ENCODE measurements at places on chromosomes 4 and X. TPM values are rescaled to one million over a fixed set of nuclear protein-coding genes. Genes with fewer than 3 reads are reported as not detected.

The UCP1 gene
- 0.14 TPM for total RNA-seq

The MAGEA12 gene
- total RNA-seq, result not detected

The IL2RG gene
- total RNA-seq, result 4.1 TPM

The FRMPD3 gene
- 0.36 TPM for total RNA-seq
